Activated CD4-positive, CD25-positive, alpha-beta regulatory T cell (primary cell): ENCODE measurements at places on chromosomes 4 and X.

DNA sequence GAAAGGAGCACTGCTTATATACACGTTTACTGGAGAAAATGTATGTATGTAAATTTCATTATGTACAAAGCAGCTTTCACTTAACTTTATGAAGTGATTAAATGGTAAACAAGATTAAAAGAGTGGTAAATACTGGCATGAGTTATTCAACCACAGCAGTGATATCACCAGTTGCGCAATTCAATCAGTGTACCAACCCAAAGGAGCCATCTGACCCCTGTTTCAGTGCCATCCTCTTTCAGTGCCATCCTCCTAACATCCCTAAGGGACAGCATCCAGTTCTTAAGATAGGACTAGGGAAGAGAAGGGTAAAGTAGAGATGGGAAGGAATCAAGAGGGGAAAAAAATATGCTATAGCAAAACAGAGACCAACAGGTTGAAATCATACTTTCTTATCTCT lies 16.2 kb downstream of the HPF1 start:
- DNase-seq, result no peak

DNA sequence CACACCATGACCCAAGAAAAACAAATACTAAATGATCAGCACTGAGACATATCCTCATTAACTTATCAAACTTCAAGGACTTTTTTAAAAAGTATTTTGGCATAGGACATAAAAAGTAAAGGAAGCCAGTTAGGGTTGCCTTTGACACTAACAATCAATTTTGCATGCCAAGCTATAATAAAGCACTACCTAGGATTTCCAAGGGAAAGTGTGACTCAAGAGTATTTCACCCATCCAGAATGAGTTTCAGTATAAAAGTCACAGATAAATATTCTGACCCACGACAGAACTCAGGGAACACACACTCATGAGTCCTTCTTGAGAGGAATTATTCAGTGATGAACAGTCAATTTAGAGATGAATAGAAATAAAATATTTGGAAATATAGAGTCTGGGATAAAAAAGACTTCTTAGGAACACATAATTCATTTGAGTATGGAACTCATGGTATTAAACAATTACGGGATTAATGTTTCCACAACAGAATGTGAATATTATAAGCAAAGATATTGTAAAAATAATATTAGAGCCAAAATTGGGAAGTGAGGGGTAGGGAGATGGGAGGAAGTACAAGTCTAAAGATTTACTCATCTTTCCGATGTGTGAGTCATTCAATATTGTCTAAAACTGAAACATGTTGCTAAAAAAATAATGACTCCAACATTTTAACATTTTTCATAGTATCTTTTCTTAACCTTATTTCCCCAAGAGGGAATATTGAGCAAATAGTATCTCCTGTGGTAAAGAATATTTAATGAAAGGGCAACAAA lies 143.5 kb upstream of the LNX1 start:
- no peak for DNase-seq

GRCh38 chrX:38052096-38052495 lies 45.7 kb downstream of the SYTL5 start:
- no peak for DNase-seq

GRCh38 chrX:71482228-71482958 lies 50.5 kb upstream of the OGT start:
- no peak for DNase-seq

DNA sequence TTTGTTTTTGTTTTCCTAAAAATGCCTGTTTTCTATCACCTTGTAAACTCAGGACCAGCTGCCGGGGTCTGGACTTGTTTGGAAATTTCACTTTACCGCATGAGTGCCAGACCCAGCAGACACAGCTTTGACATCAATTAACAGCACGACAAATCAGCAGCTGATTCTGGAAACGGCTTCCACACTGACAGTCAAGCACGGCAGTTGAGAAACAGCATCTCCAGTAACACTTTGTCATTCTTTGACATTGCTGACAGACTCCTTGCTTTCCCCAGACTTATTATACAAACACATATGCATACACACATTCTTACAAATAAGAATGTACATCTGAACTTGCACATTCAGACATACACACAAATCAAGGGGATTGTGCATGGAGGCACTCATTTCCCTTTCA lies 1017.6 kb upstream of the HS3ST1 start:
- no peak for DNase-seq

DNA sequence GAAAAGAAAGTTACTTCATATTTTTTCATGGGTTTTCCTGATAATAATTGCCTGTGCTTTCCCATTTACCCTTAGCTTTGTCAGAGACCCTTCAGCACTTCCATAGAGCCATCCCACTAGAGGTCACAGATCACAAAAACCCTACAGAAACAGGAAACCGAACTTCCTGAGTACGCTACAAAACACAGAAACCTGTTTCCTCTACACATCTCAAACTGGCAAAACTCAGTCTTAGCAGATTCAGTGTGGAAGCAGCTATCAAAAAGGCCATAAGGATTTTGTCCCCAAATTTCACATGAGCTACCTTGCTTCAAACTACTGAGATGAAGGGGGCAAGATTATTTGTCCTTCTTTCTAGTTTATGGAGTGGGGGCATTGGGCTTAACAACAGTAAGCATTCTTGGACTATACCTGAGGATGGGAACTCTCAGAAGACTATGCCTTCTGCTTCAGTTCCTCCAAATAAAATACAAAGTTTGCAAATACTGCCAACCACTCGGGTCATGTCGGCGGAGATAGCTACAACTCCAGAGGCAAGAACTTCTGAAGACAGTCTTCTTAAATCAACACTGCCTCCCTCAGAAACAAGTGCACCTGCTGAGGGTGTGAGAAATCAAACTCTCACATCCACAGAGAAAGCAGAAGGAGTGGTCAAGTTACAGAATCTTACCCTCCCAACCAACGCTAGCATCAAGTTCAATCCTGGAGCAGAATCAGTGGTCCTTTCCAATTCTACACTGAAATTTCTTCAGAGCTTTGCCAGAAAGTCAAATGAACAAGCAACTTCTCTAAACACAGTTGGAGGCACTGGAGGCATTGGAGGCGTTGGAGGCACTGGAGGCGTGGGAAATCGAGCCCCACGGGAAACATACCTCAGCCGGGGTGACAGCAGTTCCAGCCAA lies at the start of gene MMRN1:
Gene MMRN1 (plus strand): TSS at position 206 of the 902 bp plus-strand sequence. CDS start 118 bp downstream, at position 324.
- no peak for DNase-seq

- DNase-seq, result no peak
Measured at GRCh38 chr4:115152081-115152480, 38.7 kb upstream of the NDST4 start.

GRCh38 chr4:98430708-98431403 lies 169.7 kb downstream of the RAP1GDS1 start:
- DNase-seq, result no peak

DNA sequence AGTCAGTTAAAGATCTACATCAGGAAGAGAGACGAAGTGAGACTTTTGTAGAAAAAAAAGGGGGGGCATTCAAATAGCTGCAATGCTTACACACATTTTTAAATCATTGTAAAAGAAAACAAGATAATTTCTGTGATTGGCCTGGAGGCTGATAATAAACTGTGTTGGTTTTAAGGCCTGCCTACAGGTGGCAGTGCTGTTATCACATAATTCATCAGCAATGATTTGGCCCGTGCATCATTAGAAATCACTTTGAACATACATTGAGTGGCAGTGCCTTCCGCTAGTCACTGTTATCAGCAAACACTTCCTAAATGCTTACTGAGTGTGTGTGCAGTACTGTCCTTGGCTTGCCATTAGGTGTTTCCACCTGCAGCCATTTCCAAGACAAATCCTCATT lies 831.9 kb downstream of the TRIML1 start:
- no peak for DNase-seq

DNA sequence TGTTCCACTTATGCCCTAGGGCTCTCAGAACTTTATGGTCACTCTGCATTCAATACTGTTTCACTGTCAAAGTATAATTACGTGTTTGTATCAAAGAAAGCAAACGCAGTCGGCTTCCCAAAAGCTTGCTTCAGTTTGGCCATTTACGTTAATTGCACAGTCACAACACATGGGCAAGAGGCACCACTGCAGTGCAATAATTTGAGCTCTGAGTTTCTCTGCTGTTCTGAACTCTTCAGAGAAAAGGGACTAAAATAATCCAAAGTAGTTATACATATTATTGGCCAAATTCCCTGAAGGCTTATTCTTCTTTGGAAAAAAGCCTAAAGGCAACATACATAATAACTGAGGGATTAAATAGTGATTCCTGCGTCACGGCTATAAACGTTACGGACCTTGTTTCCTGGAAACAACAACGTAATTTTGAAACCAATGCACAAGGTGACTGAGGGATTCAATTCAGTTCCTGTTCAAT lies 51.3 kb downstream of the RNF150 start:
- DNase-seq, result no peak

GRCh38 chr4:81466841-81467671 lies 4.7 kb downstream of the RASGEF1B start:
- DNase-seq, result peak; percentile 34

GRCh38 chr4:72690771-72691170 lies 121.8 kb upstream of the ADAMTS3 start:
- DNase-seq, result no peak

DNA sequence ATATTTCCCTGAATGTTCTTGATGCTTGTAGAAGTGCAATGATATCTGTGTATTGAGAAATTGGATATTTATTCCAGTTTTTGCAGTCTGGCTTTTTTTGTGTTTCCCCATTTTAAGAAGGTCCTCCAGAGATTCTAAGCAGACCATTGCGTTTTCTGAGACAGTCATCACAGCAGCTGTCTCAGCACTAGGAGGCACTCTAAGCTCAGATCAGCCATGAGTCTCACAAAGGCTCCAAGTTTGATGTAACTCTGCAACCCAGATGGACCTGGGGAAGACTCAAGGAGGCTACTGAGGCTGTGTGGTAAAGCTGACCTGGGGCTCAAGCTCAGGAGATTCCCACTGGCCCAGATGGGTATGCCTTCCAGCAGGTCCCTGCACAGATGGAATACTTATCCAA lies 89.3 kb upstream of the CYLC1 start:
- DNase-seq, result no peak

DNA sequence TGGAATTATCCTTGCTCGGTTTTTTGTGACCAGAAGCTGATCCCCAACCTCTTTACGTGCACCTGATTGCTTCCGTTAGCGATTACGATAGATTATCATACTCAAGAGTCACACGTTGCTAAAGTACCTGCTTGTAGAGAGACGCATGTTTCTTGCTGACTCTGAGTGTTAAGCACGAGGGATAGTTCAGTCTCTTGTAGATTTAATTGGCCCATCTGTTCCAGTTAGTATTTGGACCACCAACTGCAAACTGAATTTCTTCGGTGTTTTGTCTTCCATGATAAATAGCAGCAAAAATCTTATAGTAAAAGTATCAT lies 516 bp upstream of the COX18 start:
- no peak for DNase-seq

DNA sequence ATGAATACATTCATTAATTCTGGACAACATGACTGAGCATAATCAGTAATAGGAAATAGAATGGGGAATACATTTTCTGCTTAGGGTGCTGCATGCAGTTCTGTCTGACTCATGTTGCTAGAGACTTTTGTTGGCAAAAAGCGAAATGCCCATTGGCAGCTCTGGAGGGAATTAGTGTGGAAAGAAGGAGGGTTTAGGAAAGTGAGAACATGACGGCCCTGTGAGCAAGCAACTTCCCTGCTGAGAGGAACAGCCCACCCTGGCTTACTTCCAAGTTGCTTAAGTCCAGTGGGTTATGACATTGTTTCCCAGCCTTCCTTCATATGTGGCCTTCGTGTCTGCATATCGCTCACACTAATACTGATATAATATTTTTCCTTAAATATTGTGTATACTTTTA lies 13.8 kb downstream of the MAD2L1 start:
- DNase-seq, result no peak
